ENCODE measurements at places on chromosomes 2 and 18.

GRCh38 chr2:59428940-59429339 lies 1124.5 kb downstream of the BCL11A start:
- no peak for DNase-seq

DNA sequence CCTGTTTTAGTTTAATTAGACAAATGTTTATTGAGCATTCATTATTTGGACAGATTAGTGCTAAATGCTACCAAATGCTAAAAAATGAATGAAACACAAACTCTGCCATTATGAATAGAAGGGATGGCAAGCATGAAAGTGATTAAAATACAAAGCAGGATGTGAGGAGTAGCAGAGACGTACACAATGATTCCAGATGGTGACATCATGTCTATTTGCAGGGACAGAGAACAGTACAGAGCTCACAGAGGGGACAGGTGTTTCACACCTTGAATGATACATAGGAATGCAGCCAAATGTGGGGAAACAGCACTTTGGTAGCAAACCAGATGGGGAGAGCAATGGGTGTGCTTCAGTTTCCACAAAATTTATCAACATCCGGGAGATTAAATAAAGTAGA lies 76.3 kb downstream of the CD226 start:
- DNase-seq, result no peak

- no peak for DNase-seq
Observed at GRCh38 chr2:161796192-161796591, 172.0 kb downstream of the SLC4A10 start.

DNA sequence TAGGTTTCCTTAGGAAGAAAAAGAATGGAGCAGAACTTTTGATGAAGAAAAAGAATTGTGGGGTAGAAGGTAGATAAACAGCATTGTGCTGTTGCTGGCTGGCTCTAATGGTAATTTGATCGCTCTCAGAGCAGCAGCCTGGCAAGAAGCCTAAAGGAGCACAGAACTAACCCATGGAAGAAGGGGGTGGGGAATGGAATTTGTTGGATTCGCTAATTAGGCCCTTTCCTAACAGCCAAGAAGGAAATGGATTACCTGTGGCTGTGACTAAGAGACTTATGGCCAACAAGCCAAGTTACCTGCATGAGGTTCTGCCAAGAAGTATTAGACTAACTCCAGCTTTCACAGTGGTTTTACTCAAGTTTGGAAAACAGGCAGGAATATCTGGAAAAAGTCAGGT lies 210.6 kb downstream of the IKZF2 start:
- no peak for DNase-seq

- no peak for DNase-seq
Observed at GRCh38 chr2:42980764-42981416, 188.5 kb upstream of the HAAO start.

GRCh38 chr2:60410456-60411146 lies 142.9 kb downstream of the BCL11A start:
- no peak for DNase-seq

- no peak for DNase-seq
Observed at GRCh38 chr2:208545403-208546042, 138.9 kb downstream of the PTH2R start.

GRCh38 chr2:39099310-39099869 lies 21.5 kb downstream of the SOS1 start:
- no peak for DNase-seq

GRCh38 chr2:190843890-190844699 lies 36.5 kb upstream of the GLS start:
- DNase-seq, result peak; percentile 10

- DNase-seq, result no peak
Observed at GRCh38 chr18:46706968-46707367, 49.9 kb downstream of the ST8SIA5 start.

GRCh38 chr2:28543316-28544035 lies 47.6 kb downstream of the PLB1 start:
- DNase-seq, result no peak

DNA sequence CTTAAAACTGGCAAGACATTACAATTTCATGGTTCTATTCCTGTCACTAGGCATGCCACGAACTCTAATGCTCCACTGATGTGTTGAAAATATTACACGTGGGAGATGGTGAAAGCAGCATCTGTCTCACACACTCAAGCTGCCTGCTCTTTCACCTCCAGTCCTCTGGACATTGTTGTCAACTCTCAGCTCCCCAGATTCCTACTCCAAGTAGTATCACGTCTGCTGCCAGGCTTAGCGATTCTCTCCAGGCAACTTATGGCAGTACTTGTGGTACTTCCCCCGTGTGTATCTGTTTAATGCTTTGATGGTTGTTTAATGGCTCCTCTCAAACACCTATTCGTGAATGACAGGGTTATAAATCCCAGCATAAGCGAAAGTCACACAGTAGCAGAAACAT lies 103.8 kb downstream of the TMEFF2 start:
- no peak for DNase-seq

GRCh38 chr2:239942090-239942489 lies 83.1 kb downstream of the NDUFA10 start:
- no peak for DNase-seq

DNA sequence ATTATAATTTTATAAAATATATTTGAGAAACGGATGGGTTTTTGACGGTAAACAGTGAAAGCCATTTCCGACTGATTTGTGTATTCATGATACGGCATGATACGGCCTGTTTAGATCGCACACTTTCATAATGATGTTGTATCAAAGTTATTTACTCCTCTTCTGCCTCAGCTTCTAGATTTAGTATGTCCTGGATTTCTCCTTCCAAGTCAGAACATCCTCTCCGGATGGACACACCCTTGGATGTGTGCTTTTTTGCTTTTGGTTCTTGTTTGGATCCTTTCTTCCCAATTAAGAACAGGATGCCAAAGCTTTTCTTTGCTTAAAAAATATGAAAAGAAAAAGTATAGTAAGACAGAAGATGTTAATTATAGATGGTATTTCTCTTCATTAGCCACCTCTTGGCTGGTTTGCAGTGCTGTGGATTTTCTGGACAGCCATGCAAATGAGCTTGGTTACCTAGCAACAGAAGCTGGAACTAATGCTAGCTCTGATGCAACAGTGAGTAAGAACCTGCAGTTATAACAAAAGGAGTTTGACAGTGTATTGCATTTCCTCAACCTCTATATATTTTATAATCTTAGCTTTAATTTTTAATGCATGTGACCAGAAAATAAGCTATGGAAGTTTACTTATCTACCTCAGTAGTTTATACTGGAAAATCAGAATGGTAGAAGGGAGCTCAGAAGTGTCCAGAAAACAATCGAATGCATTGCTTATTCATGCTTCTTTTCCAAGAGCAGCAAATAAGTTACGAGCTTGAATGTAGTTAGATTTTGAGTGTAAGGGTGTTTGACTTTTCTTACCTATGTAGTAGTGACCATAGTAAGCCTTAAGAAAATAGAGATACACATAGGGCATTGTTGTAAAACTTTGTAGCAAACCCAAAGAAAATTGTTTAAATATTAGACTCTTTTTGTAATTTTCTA lies 27.9 kb downstream of the RMND5A start:
- DNase-seq, result no peak

GRCh38 chr2:11554399-11554716 lies 20.5 kb downstream of the GREB1 start:
- no peak for DNase-seq

DNA sequence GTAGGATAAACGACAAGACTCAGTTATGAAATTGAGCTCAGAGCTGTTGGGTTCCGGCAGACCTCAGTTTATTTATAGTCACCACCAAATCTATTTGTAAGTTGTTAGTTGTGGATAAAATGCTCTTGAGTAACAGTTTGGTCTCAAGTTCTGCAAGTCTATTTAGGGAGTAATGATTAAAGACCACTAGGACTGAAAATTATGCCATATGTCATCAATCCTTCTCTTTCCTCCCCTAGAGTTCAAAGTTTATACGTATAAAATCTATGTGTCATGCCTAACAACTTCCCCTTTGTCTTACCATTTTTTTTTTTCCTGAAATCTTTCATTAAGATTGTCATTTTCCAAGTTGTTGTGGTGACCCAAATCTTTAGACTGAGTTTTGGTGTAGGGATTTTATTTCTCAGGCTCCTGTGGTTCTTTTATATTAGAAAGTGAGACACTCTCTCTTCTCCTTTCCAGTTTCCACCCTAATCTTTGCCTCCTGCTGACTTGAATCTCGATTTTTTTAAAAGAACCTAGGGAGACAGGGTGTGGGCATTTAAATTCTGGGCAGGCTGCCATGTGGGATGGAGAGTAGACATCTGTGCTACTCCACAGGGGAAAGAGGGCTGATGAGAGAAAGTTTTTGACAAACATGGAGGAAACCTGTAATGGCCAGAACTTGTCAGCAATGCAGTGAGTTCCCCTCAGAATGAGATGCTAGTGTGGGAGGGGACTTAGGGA lies 51.0 kb downstream of the LAMA3 start:
- no peak for DNase-seq

- DNase-seq, result no peak
Observed at GRCh38 chr2:219744066-219744465, 116.6 kb downstream of the SLC4A3 start.

DNA sequence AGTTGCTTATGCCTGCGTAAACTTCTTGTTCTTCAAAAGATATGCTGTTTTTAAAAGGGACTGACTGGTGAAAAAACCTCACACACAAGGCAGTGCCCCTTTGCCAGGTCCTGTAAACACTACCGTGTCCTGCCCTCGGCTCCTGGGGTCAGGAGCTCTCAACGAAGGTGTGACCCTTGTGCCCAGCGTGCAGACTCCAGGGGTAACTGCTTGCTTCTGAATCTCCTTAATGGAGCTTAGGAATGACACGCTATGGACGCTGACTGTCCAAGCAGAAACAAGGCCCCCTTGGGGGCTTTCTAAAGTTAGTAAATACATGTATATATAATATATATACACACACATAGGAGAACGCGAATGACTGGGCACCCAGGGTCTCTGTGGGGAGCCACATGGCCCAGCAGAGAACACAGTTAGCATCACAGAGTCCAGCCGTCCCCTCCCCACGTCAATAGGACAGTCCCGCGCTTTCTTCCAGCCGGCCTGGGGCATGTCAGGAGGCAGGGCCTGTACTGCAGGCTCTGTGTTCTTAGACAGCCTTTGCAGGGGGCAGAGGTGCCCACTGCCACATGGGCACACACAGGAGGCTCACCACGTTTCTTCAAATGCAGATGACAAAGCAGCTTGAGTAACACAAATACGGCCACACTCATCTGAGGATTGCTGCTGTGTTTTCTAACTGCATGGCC lies 96.1 kb downstream of the HDAC4 start:
- DNase-seq, result no peak

DNA sequence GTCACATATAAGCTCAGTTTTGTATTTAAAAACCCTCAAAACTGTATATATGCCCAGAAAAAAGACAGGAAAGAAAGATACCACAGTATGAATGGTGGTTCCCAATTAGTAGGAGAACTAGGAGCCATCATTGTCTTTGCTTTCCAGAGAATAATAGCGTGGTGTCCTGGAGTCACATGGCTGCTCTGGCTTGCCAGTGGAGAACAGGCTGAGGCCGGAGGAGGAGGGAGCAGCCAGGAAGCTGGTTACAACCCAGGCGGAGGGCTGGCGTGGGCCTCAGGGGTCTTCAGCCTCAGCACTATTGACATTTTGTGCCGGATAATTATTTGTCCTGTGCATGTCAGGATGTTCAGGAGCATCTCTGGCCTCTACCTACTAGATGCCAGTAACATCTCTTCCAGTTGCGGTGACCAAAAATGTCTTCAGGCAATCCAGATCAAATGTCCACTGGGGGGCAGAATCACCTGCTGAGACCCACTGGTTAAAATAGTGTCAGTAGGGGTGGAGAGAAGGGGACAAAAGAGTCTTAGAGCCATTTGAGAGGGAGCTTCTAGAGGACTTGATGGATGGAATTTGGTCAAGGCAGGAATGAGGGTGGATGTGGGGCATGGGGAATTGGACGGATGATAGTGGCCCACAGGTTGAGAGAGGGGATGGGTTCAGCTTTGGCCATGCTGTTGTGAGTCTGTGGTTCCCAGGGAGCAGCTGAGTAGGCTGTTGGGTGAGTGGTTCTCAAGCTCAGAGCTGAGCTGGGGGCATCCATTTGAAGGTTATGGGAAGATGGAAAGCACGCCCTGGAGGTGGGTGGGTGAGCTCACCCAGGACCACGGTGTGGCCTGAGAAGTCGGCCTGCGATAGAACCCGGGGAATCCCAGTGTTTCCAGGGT lies 144.9 kb downstream of the AGAP1 start:
- DNase-seq, result no peak

Measured in activated T-helper 9 cell treated with anti-CD3 and anti-CD28 coated beads, Interleukin-2, amount 50 U/mL, for 16 hours (primary cell).